Spleen (tissue), 13 donors: ENCODE measurements at places on chromosomes 7 and 10. TPM values are rescaled to one million over a fixed set of nuclear protein-coding genes. Genes with fewer than 3 reads are reported as not detected.

DNA sequence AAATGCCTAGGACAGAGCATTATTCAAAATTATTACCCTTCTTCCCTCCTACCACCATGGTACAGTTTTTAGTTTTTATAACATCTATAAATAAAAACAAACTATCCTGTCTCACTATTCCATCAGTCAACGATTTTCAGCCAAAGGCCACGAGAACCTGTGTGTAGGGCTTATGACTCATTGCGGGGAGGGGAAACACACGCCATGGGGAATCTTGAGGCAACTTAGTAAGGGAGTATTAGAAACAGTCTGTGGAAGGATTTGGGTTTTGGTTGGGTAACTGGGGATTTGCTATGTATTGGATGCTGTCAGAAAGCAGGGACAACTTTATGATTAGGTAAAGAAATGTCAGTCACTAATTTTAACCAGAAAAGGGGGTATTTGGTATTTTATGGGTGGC lies 14.7 kb downstream of the GPR141 start:
- no peaks in the 10 kb centered on the region for H3K36me3 ChIP-seq
- DNase-seq: no peak
- H3K27ac ChIP-seq: no peak overlapping the region
- peaks cover 15% of the 10 kb centered on the region for H3K27me3 ChIP-seq
- H3K4me3 ChIP-seq: no peak overlapping the region
- peaks cover 30% of the 10 kb centered on the region for H3K4me1 ChIP-seq

DNA sequence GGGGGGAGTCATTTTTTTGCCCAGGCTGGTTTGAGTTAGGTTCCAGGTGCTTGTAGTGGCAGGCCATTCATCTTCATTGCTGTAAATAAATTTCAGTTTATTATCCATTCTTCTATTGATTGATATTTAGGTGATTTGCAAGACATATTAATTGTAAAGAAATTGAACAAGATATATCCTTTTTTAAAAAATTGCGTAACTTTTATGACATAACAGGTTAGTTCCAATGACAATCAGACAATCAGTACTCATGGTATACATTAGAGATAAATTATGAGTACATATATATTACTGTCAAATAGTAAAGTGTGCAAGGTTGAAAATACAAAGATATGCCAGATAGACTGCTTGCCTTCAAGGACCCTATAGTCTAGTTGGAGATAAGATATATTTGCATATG lies 92.2 kb upstream of the GLCCI1 start:
- no peak overlapping the region for H3K4me3 ChIP-seq
- H3K27me3 ChIP-seq: no peaks in the 10 kb centered on the region
- no peak for DNase-seq
- no peak overlapping the region for H3K27ac ChIP-seq
- H3K36me3 ChIP-seq: no peaks in the 10 kb centered on the region

- H3K4me1 ChIP-seq: peaks cover 42% of the 10 kb centered on the region
- no peak overlapping the region for H3K4me3 ChIP-seq
- no peak for DNase-seq
- H3K27ac ChIP-seq: no peak overlapping the region
- no peaks in the 10 kb centered on the region for H3K36me3 ChIP-seq
These were observed 122.9 kb downstream of the LYZL1 start for GRCh38 chr10:29411666-29412315.

DNA sequence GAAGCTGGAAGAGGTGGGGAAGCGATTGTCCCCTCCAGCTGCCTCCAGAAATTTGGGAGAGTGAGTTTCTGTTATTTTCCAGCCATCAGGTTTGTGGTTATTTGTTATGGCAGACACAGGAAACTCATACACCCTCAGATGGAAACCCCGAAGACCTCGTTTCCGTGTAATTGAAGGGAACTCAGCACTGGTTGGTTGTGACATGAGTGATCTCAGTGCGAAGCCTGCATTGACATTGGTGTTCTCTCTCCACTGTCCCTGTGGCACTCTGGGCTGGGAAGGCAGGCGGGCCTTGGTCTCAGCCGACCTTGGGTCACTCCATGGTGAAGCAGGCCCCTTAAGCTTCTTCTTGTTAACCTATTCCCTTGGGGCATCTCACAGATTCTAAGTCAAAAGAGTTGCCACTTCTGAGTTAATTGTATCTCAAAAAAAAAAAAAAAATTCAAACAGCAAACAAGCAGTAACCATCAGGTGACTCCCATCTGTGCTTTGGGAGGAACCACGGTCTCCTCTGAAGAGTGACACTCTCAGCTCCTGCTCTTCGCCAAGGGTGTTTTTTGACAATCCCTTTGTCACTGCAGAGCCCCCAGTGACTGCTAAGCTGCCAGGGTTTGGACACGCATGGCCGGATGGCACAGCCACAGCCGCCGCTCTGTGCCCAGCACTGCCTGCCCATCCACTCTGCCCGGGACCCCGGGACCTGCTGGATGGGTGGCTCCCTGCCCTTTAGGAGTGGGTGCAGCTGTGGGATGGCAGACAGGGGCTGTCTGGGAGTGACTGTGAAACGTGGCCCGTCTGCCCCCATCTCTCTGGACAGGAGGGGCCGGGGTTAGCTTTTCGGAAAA lies 233.6 kb downstream of the PRPF18 start:
- H3K27ac ChIP-seq: no peak overlapping the region
- H3K4me3 ChIP-seq: no peak overlapping the region
- H3K36me3 ChIP-seq: no peaks in the 10 kb centered on the region
- peaks cover 6% of the 10 kb centered on the region for H3K4me1 ChIP-seq
- peaks cover 6% of the 10 kb centered on the region for H3K27me3 ChIP-seq
- DNase-seq: no peak

DNA sequence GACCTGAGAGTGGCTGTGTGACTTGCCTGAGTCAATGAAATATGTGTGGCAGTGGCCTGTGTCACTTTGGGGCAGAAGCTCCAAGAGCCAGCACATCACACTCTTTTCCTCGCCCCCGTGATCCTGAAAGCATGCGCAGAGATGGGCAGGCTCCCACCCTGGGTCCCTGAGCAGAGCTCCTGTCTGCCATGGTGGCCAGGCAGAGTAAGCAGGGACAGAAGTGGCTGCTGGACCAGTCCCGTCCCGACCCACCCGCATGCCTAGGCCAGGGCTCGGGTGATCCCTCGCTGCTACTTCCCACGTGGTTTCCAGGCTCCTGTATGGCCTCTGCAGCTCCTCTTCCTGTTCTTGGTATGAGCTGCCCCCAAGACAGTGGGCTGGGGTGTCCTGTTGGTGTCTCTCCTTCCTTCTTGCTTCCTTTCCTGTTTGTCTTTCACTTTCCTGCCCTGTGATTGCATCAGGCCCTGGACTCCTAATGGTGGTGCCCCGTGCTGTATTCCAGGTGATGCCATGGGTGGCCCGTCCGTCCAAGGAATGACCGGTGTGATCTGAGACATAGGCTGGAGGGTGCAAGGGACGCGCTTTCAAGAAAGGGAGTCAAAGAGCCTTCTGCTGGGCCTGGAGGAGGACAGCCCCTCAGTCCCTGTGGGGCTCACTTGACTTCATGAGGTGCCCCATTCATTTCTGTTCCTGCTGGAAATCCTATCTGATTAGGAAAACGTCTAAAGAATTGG lies 71.4 kb upstream of the SHH start:
- no peak overlapping the region for H3K27ac ChIP-seq
- no peaks in the 10 kb centered on the region for H3K4me1 ChIP-seq
- peak; percentile 45 for DNase-seq
- H3K36me3 ChIP-seq: no peaks in the 10 kb centered on the region
- no peak overlapping the region for H3K4me3 ChIP-seq
- no peaks in the 10 kb centered on the region for H3K27me3 ChIP-seq

- no peak for DNase-seq
- H3K27me3 ChIP-seq: no peaks in the 10 kb centered on the region
- H3K4me1 ChIP-seq: no peaks in the 10 kb centered on the region
- H3K36me3 ChIP-seq: no peaks in the 10 kb centered on the region
- no peak overlapping the region for H3K27ac ChIP-seq
These were observed 190.6 kb downstream of the PTPN20 start for GRCh38 chr10:47101807-47102206.

GRCh38 chr10:8581521-8582225 lies 527.2 kb downstream of the GATA3 start:
- H3K27me3 ChIP-seq: no peaks in the 10 kb centered on the region
- DNase-seq: no peak
- H3K4me3 ChIP-seq: no peak overlapping the region
- H3K4me1 ChIP-seq: no peaks in the 10 kb centered on the region

DNA sequence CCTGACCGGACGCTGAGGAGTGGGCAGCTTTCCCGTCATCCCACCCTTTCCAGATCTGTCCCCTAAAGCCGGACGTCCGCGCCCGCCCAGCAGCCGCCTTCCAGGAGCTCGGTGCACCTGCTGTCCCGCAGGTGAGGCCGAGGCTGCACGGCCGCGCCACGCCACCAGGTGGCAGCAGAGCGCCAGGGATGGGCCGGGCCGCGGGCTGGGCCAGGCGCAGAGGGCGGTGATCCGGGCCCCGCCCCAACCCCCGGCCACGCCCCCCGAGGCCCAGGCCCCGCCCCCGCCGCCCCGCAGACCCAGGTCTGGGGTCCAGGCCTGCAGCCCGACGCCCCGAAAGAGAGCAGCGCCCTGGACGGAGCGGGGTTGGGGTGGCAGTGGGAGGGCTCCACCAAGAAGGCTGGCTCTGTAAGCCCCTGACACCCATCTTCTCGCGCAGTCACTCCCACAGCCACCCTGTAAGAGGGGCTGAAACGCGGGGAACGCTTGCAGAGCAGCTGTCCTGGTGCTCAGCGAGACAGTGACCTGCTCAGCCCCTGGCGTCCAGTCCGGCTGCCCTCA lies 32.2 kb downstream of the FOXL3 start:
- no peaks in the 10 kb centered on the region for H3K27me3 ChIP-seq
- H3K36me3 ChIP-seq: no peaks in the 10 kb centered on the region
- peak; percentile 95 for DNase-seq
- H3K4me3 ChIP-seq: peak overlapping the region; percentile 43
- H3K27ac ChIP-seq: no peak overlapping the region

DNA sequence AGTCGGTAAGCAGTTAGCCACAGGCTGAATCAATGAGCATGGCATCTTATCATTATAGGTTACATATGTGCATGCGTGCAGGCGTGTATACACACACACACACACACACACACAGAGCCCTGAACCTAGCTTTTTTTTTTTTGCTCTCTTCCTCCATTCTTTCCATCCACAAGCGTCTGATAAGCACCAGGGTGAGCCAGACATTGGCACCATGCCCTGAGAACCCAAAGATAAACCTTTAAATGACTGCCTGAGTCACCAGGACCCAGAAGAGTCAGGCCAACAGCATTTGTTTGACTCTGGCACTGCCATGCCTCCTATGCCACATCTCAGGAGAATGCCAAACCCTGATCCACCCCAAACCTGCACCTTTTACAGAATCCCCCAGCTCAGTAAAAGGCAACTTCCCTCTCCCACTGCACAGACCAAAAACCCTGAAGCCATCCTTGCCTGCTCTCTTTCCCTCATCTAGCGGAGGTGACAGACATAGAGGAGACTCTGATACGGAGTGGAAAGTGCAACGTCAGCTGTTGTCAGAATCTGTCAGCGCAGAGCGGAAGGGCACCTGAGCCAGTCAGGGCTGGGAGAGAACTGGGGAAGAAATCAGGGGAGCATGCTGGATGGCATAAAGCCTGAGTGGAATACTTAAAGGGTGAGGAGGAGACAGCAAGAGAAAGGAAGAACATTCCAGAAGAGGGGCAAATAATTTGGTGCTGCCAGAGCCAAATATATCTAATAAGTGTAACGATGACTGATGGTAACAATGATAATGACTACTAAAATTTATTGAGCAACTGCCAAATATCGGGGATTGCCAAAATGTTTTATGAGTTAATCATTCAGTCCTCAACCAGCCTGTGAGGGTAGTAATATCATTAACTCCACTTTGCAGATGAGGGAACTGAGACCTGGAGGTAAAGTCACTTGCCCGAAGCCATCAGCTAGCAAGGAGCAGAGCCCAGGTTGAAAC lies 3.2 kb downstream of the PARP12 start:
- peaks cover 51% of the 10 kb centered on the region for H3K4me1 ChIP-seq
- H3K27ac ChIP-seq: peak overlapping the region; percentile 96
- H3K27me3 ChIP-seq: no peaks in the 10 kb centered on the region
- DNase-seq: no peak

DNA sequence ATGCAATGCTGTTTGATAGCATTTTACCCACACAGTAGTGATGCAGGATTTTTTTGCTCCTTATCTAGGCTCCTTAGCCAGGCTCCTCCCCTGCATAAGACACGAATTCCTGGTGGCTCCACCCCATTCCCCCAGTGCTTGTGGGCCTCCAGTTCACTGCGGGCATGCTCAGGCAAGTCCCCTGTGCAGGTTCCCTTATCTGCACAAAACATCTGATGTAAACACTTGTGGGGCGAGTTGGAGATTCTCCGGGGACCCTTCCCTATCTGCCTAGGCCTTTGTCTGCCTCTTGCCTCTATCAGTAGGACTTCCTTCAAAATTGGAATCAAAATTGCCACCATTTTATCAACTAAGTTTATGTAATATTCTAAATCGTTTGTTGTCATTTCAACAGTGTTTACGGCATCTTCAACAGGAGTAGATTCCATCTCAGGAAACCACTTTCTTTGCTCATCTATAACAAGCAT lies 5.4 kb upstream of the STK17A start:
- H3K27ac ChIP-seq: no peak overlapping the region
- no peaks in the 10 kb centered on the region for H3K4me1 ChIP-seq
- no peak for DNase-seq
- H3K4me3 ChIP-seq: no peak overlapping the region
- H3K36me3 ChIP-seq: no peaks in the 10 kb centered on the region

- no peak for DNase-seq
- H3K27me3 ChIP-seq: no peaks in the 10 kb centered on the region
- H3K36me3 ChIP-seq: no peaks in the 10 kb centered on the region
These were observed 13.1 kb upstream of the SLC26A3 start for GRCh38 chr7:107816011-107816566.

GRCh38 chr7:151514461-151515275 lies 5.0 kb downstream of the RHEB start:
- no peak for DNase-seq
- peak overlapping the region; percentile 28 for H3K27ac ChIP-seq
- H3K4me3 ChIP-seq: no peak overlapping the region
- no peaks in the 10 kb centered on the region for H3K27me3 ChIP-seq
- H3K36me3 ChIP-seq: no peaks in the 10 kb centered on the region

DNA sequence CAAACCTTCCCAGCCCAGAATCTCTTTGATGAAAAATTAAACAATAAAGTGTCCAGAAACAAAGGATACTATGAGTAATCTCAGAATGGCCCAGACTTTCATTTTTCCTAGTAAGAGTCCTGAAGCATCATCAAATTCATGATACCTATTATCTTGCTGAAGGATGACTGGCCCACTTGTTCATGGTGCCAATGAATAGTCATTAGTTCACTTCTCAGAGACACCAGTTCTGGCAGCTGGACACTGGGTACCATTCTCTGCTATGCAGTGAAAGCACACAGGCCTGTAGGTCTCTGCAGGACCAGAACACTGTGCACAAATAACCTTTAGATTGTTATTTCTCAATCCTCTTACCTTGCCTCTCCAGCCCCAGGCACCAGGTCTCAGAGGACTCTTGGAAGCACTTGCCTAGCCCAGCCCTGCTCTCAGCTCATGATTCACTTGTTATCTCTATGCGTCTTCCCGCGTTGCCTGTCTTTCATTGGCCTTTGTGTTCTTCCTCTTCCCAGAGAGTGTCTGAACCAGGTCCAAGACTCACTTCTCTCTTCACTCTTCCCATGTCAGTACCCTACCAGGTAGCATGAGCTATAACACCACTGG lies 98.1 kb upstream of the AGBL3 start:
- no peaks in the 10 kb centered on the region for H3K27me3 ChIP-seq
- peaks cover 9% of the 10 kb centered on the region for H3K4me1 ChIP-seq
- DNase-seq: no peak
- no peaks in the 10 kb centered on the region for H3K36me3 ChIP-seq

SLC18A3 gene
- not detected for polyA plus RNA-seq

ANKRD61 gene
- not detected for polyA plus RNA-seq

ADAM22 gene
- polyA plus RNA-seq: 0.51 TPM

ECD gene
- 7.3 TPM for polyA plus RNA-seq
